Temporal lobe (tissue), 4 donors: ENCODE measurements at places on chromosomes 13 and 19. TPM values are rescaled to one million over a fixed set of nuclear protein-coding genes. Genes with fewer than 3 reads are reported as not detected.

Gene LILRA6
- under 0.01 TPM for total RNA-seq

Gene NCAN
- 238 TPM for total RNA-seq

Gene SULT2B1
- total RNA-seq: not detected

Gene EMP3
- total RNA-seq: 1.7 TPM

Gene ZNF175
- 6.4 TPM for total RNA-seq

Gene MYO1F
- total RNA-seq: 2.5 TPM

Gene CDX2
- total RNA-seq: not detected

Gene UBL3
- total RNA-seq: 65.2 TPM

Gene KLK14
- not detected for total RNA-seq

Gene DKKL1
- total RNA-seq: not detected

Gene RYR1
- 2.2 TPM for total RNA-seq

Gene TYROBP
- total RNA-seq: 2.5 TPM

Gene CCNA1
- 9.8 TPM for total RNA-seq

Gene ISYNA1
- total RNA-seq: 80.4 TPM

Gene CDC34
- total RNA-seq: 36.4 TPM

Gene AMER2
- total RNA-seq: 129 TPM

Gene MTUS2
- 7.1 TPM for total RNA-seq

Gene GPC6
- 14.3 TPM for total RNA-seq

Gene AMH
- 0.74 TPM for total RNA-seq

Gene FGF9
- 12.5 TPM for total RNA-seq

Gene IRS2
- 16.7 TPM for total RNA-seq

Gene ZIM2
- total RNA-seq: 4.2 TPM

Gene KLK12
- not detected for total RNA-seq

Gene TGFBR3L
- 0.74 TPM for total RNA-seq

Gene SLITRK5
- 25.6 TPM for total RNA-seq

Gene ZNF677
- 35.2 TPM for total RNA-seq

Gene GNA15
- total RNA-seq: 0.25 TPM

Gene C19orf38
- total RNA-seq: not detected

Gene NAPSA
- 0.25 TPM for total RNA-seq

Gene FEM1A
- 13.3 TPM for total RNA-seq

Gene CYP4F2
- total RNA-seq: not detected
